ENCODE measurements at places on chromosomes 4 and X. TPM values are rescaled to one million over a fixed set of nuclear protein-coding genes. Genes with fewer than 3 reads are reported as not detected.

DCAF12L1 gene
- total RNA-seq: not detected

NFKB1 gene
- 14.5 TPM for total RNA-seq

CT83 gene
- total RNA-seq: not detected

RENBP gene
- 6.0 TPM for total RNA-seq

TCEAL7 gene
- 2.3 TPM for total RNA-seq

HERC3 gene
- total RNA-seq: 19.5 TPM

MMAA gene
- 6.9 TPM for total RNA-seq

GAGE2A gene
- not detected for total RNA-seq

FOXO4 gene
- 10.9 TPM for total RNA-seq

ATP5ME gene
- 20.2 TPM for total RNA-seq

CT45A8 gene
- total RNA-seq: not detected

GRCh38 chr4:149912000-149912399 lies 96.4 kb upstream of the IQCM start:
- no peaks in the 10 kb centered on the region for H3K4me1 ChIP-seq
- H3K27me3 ChIP-seq: no peaks in the 10 kb centered on the region
- DNase-seq: no peak
- H3K27ac ChIP-seq: no peak overlapping the region
- no peaks in the 10 kb centered on the region for H3K36me3 ChIP-seq
- no peak overlapping the region for H3K4me3 ChIP-seq

GRCh38 chrX:150642423-150642822 lies 50.8 kb upstream of the MTMR1 start:
- DNase-seq: no peak
- no peaks in the 10 kb centered on the region for H3K27me3 ChIP-seq
- no peak overlapping the region for H3K4me3 ChIP-seq
- H3K27ac ChIP-seq: no peak overlapping the region
- no peaks in the 10 kb centered on the region for H3K4me1 ChIP-seq

GRCh38 chrX:20265726-20266681 lies 705 bp downstream of the RPS6KA3 start:
- DNase-seq: peak; percentile 32
- H3K36me3 ChIP-seq: no peaks in the 10 kb centered on the region
- peak overlapping the region; percentile 48 for H3K4me3 ChIP-seq
- H3K27ac ChIP-seq: peak overlapping the region; percentile 87
- no peaks in the 10 kb centered on the region for H3K27me3 ChIP-seq
- peaks cover 13% of the 10 kb centered on the region for H3K4me1 ChIP-seq

GRCh38 chr4:1247864-1248244 lies 1.1 kb downstream of the CTBP1 start:
- H3K4me1 ChIP-seq: peaks cover 66% of the 10 kb centered on the region
- peak overlapping the region; percentile 98 for H3K27ac ChIP-seq
- no peaks in the 10 kb centered on the region for H3K36me3 ChIP-seq
- H3K4me3 ChIP-seq: peak overlapping the region; percentile 73
- DNase-seq: no peak
- no peaks in the 10 kb centered on the region for H3K27me3 ChIP-seq

GRCh38 chr4:51885363-51885762 lies 42.4 kb downstream of the DCUN1D4 start:
- no peak overlapping the region for H3K27ac ChIP-seq
- no peaks in the 10 kb centered on the region for H3K27me3 ChIP-seq
- no peaks in the 10 kb centered on the region for H3K4me1 ChIP-seq

- H3K4me1 ChIP-seq: peaks cover 25% of the 10 kb centered on the region
- H3K27ac ChIP-seq: peak overlapping the region; percentile 11
- H3K4me3 ChIP-seq: no peak overlapping the region
- peaks cover 34% of the 10 kb centered on the region for H3K27me3 ChIP-seq
- no peak for DNase-seq
- no peaks in the 10 kb centered on the region for H3K36me3 ChIP-seq
These were observed 5.3 kb downstream of the CRMP1 start for GRCh38 chr4:5887361-5888221.

- H3K4me1 ChIP-seq: peaks cover 10% of the 10 kb centered on the region
- DNase-seq: no peak
- H3K27ac ChIP-seq: no peak overlapping the region
- no peak overlapping the region for H3K4me3 ChIP-seq
- no peaks in the 10 kb centered on the region for H3K36me3 ChIP-seq
- H3K27me3 ChIP-seq: no peaks in the 10 kb centered on the region
These were observed 19.2 kb downstream of the MEPE start for GRCh38 chr4:87851953-87852352.

DNA sequence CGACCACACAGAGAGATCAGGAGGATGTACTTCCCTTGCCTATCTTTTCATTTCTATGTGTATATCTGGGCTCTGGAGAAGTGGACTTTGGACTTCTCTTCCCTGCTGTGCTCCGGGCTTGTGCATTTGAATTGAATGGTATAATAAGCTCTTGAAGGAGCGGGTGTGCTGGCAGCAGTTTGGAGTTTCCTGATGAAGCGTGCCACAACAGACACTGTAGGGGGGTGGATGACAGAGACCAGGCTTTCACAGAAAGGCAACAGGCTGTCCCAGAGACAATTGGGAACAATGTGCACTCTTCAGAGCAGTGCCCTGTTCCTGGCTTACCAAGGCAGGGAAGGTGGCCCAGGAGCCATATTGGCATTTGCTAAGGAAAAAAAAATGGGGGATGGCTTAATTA lies 170.1 kb downstream of the FRMPD4 start:
- no peaks in the 10 kb centered on the region for H3K36me3 ChIP-seq
- H3K4me3 ChIP-seq: no peak overlapping the region
- H3K27ac ChIP-seq: no peak overlapping the region
- H3K4me1 ChIP-seq: peaks cover 8% of the 10 kb centered on the region

DNA sequence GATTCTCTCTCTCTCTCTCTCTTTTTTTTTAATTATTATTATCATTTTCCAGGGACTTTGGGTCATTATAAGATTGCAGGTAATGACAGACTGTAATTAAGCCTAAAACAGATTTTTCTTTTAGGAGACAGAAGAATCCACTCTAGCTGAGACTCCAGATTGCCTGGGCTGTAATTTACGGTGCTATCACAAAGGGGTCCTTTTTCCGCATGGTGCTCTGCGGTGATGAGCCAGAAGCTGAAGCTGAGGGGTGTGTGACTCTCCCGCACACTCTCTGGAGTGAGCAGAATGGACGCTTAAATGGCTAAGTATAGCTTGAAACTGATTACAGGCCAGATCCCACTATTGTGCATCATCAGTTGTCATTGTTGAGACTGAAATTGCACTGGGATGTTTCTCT lies 50.0 kb downstream of the LGI2 start:
- H3K4me1 ChIP-seq: no peaks in the 10 kb centered on the region
- no peaks in the 10 kb centered on the region for H3K36me3 ChIP-seq
- no peaks in the 10 kb centered on the region for H3K27me3 ChIP-seq
- no peak overlapping the region for H3K4me3 ChIP-seq
- no peak overlapping the region for H3K27ac ChIP-seq

- H3K36me3 ChIP-seq: no peaks in the 10 kb centered on the region
- H3K4me3 ChIP-seq: no peak overlapping the region
- peaks cover 7% of the 10 kb centered on the region for H3K4me1 ChIP-seq
- no peak for DNase-seq
- H3K27me3 ChIP-seq: no peaks in the 10 kb centered on the region
These were observed 559 bp upstream of the PCDH18 start for GRCh38 chr4:137532869-137533236.

DNA sequence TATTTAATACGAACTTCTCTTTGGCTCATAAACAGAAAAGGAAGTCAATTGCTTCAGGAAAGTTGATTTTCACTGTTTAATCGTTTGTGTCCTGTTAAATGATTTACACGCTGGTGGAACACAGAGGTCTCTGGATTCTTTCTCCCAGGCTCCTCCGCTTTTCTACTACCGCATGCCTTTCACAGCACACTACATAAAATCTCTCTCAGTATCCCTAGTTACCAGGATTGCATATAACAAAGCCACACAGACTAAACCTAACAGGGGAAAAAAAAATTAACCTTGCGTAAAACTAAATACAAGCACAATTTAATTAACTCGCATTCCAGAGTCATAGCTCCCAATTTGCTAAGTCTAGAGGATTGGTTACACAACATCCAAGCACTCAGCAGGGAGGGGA lies 133.9 kb downstream of the CORIN start:
- H3K27ac ChIP-seq: peak overlapping the region; percentile 2
- no peaks in the 10 kb centered on the region for H3K27me3 ChIP-seq
- no peak overlapping the region for H3K4me3 ChIP-seq
- no peak for DNase-seq
- peaks cover 12% of the 10 kb centered on the region for H3K4me1 ChIP-seq
- no peaks in the 10 kb centered on the region for H3K36me3 ChIP-seq

DNA sequence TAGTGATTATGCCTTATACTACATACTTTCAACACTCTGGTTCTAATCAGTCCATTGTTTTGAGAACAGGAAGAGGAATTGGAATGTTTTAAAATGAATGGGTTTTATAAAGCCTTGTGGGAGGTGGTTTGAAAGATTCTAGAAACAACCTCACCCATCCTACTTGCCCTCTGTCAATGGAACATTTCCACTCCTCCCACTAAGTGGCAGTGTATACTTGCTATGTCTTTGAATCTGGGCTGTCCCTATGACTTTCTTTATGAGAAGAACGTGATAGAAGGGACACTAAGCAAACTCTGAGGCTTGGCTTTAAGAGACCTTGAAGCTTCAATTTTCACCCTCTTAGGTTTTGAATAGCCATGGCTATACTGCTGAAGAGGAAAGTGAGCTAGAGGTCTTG lies 611.2 kb downstream of the PPP4R3C start:
- H3K27ac ChIP-seq: no peak overlapping the region
- DNase-seq: no peak
- H3K36me3 ChIP-seq: no peaks in the 10 kb centered on the region
- H3K4me1 ChIP-seq: no peaks in the 10 kb centered on the region

GRCh38 chr4:28505064-28505463 lies 1644.4 kb downstream of the STIM2 start:
- no peaks in the 10 kb centered on the region for H3K4me1 ChIP-seq
- no peak overlapping the region for H3K27ac ChIP-seq
- no peak for DNase-seq
- H3K27me3 ChIP-seq: no peaks in the 10 kb centered on the region
- H3K4me3 ChIP-seq: no peak overlapping the region
- no peaks in the 10 kb centered on the region for H3K36me3 ChIP-seq

GRCh38 chr4:39525822-39526690 lies 1.2 kb downstream of the UGDH start:
- peaks cover 19% of the 10 kb centered on the region for H3K4me1 ChIP-seq
- no peak for DNase-seq
- no peaks in the 10 kb centered on the region for H3K27me3 ChIP-seq

DNA sequence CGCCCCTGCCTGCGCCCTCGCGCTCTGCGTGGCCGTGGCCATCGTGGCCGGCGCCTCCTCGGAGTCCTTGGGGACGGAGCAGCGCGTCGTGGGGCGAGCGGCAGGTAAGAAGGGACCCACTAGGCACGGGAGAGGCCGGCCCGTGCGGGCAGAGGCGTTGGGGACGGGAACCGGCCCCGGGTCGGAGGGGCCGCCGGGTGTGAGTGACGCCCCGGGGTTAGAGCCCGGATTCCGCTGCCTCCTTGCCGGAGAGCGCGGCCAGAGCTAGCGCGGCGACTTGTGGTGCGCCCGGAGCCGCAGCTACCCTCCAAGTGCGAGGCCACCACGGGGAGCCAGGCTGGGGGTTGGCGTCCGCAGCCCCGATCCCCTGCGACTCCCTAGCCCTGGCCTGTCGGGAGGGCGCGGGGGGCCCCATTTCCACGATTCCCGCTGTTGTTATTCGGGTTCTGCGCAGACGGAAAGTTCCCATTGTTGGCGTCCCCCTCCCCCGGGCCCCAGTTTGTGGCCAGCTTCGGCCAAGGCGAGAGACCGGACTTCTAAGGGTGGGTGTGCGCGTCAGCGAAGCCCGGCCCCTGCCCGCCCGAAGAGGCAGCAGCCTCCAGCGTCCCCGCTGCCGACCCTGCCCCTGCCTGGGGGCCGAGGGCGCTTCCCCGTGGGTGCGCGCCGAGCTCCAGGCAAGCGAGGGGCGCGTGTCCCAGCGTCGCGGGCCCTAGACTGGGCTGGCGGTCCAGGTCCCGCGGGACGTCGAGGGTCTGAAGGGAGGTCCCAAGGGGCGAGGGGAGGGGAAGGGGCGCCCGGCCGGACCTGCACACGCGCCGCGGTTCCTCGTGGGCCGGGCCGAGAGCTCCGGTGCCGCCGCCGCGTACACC lies 1.1 kb downstream of the FGFR3 start:
- peaks cover 65% of the 10 kb centered on the region for H3K4me1 ChIP-seq
- peak overlapping the region; percentile 13 for H3K4me3 ChIP-seq
- H3K27ac ChIP-seq: peak overlapping the region; percentile 72
- DNase-seq: no peak
- H3K27me3 ChIP-seq: no peaks in the 10 kb centered on the region

- H3K36me3 ChIP-seq: no peaks in the 10 kb centered on the region
- H3K4me3 ChIP-seq: no peak overlapping the region
- no peak for DNase-seq
- no peaks in the 10 kb centered on the region for H3K27me3 ChIP-seq
- peaks cover 18% of the 10 kb centered on the region for H3K4me1 ChIP-seq
These were observed 29.7 kb downstream of the PRRG1 start for GRCh38 chrX:37378830-37379229.

DNA sequence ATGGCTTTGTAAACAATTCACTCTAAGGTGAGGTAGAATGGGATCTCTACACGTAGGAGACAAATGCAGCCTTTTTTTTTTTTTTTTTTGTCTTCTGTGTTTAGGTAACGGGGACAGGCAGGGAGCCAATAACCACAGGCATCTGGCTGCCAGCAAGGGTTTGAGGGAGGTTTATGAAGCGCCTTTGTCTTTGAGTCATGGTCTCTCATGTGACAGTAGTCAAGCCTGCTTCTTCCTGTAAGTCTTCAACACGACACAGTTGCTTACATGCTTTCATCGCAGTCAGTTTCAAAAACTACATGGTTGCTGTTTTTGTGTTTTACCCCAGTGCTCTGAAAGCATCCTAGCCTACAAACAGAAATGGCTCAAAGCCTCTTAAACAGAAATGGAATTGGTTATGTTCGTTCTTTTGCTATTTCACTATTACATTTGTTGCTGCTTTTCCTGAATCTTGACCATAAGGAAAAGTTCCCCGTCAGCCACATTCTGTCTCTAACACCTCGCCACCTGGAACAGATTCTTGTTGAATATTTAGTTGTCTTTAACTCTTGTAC lies 127.8 kb upstream of the METTL14 start:
- no peak overlapping the region for H3K27ac ChIP-seq
- no peaks in the 10 kb centered on the region for H3K27me3 ChIP-seq
- no peaks in the 10 kb centered on the region for H3K36me3 ChIP-seq
- H3K4me1 ChIP-seq: no peaks in the 10 kb centered on the region
- DNase-seq: no peak

DNA sequence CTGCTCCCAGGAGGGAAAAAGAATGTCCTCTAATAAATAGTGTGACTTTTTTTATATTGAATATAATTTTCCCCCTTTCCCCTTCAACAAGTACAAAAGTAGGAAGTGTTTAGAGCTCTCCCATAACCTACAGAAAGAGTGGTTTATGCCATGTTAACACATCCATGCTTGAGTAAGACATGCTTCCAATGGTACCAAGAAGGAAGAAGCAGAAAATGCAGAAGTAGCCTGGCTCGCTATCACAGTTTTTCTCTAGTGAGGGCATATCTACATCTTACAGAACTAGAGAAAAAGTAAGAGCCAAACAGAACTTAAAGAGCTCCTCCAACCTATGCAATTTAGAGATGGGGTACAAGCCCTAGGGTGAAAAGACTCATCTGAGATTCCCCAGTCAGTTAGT lies 82.5 kb downstream of the ARHGEF9 start:
- DNase-seq: no peak
- H3K36me3 ChIP-seq: no peaks in the 10 kb centered on the region
- H3K4me1 ChIP-seq: no peaks in the 10 kb centered on the region
- no peak overlapping the region for H3K27ac ChIP-seq
- no peaks in the 10 kb centered on the region for H3K27me3 ChIP-seq
- H3K4me3 ChIP-seq: no peak overlapping the region

- no peaks in the 10 kb centered on the region for H3K27me3 ChIP-seq
- H3K36me3 ChIP-seq: no peaks in the 10 kb centered on the region
- H3K4me3 ChIP-seq: no peak overlapping the region
- no peaks in the 10 kb centered on the region for H3K4me1 ChIP-seq
- no peak overlapping the region for H3K27ac ChIP-seq
These were observed 70.4 kb downstream of the FGFBP1 start for GRCh38 chr4:15868111-15868510.

All from body of pancreas (tissue), 4 donors.